NCI-H2081 (cell line): ENCODE measurements at places on chromosomes 2 and 18.
A peak's percentile ranks its signal among the peaks of the same experiment; 100 is the strongest.

GRCh38 chr2:173059971-173060461, 15.6 kb upstream of the MAP3K20 start:
- DNase-seq, result no peak

- no peak for DNase-seq
These were observed 57.2 kb downstream of the CALCRL start for GRCh38 chr2:187390891-187391290.

DNA sequence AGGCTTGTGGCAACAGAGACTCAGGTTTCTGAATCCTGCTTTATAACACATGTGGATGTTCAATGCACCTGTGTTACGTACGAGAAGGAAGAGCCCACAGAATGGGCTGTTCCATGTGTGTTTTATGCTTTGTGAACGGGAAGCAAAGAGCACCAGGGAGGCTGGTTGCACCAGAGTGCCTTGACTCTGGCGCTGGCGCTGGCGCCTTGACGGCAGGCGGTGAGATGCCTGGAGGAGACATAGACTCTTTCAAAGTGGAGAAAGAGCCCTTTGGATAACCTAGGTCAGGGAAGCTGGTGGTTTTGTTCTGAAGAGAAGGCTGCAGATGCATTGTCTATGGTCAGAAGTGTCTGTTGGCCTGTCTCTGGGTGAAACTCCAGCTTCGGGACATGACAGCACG, 80.2 kb upstream of the APCDD1 start:
- DNase-seq, result no peak

DNA sequence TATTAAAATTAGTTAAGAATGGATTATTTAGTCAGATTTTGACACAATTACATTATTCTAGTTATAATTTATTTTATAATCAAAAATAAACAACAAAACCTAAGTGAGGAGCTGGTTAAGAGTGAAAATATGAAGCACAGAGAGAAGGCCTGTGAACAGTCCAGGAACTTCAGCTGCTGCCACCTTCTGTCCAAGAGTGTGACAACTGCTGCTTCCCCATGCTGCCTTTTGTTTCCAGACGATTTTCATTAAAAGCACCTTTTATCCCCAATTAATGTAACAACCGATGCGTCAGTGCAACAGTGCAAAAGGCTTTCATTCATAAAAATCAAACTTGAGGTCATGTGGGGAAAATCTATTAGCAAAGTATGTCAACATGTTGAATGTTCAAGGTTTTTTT, 363.6 kb downstream of the CTNNA2 start:
- peak; percentile 22 for DNase-seq

DNA sequence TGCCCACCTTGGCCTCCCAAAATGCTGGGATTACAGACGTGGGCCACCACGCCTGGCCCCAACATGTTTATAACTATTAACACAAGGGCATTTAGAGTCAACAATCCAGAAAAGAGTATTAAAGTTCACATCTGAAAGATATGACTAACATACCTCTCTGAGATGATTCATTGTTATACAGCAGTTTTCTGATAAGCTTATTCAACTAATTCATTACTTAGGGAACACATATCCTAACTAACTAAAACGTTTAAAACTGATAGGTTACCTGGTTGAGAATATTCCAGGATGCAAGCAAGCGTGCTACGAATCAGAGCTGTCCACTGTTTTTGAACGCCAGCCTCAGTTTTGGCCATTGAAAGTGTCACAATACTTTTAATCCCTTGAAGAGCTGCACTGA, 34.0 kb upstream of the STRN start:
- DNase-seq, result no peak

- DNase-seq, result no peak
These were observed 144.2 kb downstream of the TCF4 start for GRCh38 chr18:55443776-55444175.

DNA sequence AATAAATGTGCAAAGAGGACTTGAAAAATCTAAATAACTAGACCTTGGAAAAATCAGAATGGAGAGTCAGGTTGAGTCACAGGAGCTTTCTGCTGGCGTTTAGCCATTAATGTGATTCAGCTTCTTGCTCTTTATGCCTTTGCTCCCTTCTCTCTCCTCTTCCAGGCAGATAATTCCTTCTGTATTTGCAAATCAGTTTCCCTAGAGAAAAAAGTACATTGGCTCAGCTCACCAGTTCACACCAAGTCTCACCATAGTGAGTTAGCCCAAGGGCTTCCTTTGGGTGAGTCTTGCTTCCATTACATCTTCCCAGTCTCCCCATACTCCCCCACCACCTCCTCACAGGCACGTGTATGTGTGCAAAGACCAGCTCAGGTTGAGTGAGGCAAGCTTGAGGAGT, 73.6 kb downstream of the CYBRD1 start:
- DNase-seq, result no peak

GRCh38 chr2:67378555-67378954, 18.6 kb upstream of the ETAA1 start:
- no peak for DNase-seq

- no peak for DNase-seq
These were observed 1494.6 kb upstream of the DDX18 start for GRCh38 chr2:116319935-116320334.

DNA sequence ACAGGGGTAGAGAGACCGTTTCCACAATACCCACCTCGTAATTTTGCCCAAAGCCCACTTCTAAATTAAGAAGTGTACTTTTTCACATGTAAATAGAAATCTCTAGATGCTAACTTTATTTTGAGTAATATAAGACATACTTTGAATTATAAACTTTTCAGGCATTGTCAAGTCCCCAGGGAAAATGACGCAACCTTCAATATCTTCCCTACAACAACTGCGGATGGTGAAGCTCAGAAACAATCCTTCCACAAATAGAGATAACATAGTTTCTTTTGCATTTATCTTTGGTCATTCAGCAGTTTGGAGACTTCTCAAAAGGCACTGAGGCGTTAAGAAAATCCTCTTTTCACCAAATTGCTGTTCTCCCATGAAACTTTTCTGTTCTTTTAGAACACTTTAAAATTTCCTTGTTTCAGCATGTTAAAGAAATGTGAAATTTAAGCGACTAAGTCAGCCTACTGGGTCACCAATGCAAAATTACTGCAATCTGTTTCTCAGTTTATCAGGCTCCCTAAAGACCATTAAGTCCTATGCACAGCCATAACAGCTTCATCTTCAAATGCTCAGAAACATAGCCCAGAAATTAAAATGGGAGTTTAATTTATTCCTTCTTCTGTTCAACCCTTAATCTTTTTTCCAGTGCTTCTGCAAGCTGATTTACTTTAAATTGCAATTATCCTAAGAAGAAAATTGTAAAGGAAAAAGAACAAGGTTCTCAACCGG, 118.3 kb upstream of the DNAJC10 start:
- DNase-seq, result no peak

DNA sequence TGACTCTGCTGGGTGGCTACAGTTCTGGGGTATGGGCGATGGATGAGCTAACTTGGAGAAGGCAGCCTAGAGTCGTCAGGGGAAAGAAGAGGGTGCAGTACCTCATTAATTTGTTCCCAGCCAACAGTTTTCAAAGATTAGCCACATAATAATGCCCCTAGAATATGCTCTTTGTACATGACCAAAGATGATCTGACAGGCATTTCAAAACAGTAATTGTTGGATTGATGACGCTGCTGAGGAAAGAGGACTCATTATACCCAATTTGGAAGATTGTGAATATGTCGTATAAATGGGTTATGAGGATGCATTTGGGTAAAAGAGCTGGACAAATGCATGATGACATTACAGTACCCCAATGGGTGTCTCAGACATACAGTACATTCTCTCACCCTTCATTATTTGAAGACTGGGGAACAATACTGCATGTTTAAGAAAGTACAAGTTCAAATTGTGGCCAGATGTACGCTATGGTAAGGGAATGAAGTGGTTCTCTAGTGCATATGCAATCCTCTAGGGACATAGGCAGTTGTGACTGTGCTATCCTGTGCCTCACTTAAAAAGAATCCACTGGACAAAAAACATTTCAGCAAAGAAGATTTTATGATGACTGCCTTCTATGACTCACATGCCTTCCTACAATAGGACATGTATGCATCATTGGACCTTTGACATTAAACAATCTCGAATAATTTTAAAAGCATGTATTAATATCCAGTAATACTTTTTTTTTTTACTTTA, 233.2 kb downstream of the CNTNAP5 start:
- no peak for DNase-seq

GRCh38 chr2:86022661-86023365, 82.9 kb downstream of the POLR1A start:
- DNase-seq, result no peak

DNA sequence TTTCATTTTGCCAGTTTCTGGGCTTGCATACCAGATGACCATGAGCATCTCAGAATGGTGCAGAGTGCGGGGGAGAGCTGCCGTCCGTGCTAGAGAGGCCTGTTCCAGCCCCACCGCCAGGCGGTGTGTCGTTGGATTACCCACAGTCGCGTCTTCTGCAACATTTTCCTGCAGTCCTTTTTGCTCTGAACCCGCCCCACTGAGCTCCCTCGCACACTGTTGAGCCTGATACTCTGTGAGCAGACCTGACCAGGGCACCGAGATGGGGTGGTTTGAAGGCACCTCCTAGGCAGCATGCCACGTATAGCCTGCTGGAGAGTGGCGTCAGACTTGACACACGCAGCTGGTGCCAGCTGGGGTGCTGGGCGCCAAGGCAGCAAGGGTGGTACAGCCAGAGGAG, 18.1 kb downstream of the PPP1R7 start:
- no peak for DNase-seq

- no peak for DNase-seq
These were observed 33.5 kb downstream of the LGALSL start for GRCh38 chr2:64487256-64488049.

DNA sequence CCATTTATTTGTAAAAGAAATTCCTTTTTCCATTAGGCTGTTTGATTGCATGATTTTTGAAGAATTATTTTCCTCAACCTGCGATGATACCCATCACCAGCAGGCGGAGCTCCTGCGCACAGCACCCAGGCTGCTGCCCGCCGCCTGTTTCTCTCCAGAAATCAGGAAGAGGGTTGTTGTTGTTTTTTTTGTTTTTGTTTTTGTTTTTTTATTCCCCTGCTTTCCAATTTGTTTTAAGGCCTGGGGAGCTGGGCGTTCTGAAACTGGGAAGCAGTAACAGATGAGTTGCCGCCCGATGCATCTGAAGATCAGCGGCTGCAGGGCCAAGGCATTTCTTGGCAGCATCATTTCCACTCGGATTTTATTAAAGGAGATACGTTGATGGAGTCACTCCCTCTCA, 132.1 kb downstream of the MBP start:
- DNase-seq, result peak; percentile 26

DNA sequence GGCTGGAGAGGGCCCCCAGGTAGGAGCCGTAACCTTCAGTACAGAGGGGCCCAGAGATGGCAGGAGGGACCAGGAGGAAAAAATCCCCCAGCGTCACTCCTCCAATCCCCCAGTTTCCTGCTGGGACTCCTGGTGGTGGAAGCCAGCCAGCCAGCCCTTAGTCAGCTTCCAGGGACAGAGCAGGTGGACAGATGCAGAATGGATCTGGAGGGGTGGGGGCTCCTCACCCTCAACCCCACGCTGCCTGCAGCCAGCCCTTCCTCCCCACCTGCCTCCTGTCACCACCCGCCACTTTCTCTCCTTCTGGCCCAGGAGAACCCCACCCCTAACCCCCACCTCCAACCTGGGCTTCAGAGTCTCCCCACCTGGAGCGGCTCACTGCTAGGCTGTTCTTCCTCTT, 21.1 kb downstream of the EMX1 start:
- DNase-seq, result no peak

GRCh38 chr2:67840460-67841068, 222.2 kb downstream of the C1D start:
- peak; percentile 66 for DNase-seq

DNA sequence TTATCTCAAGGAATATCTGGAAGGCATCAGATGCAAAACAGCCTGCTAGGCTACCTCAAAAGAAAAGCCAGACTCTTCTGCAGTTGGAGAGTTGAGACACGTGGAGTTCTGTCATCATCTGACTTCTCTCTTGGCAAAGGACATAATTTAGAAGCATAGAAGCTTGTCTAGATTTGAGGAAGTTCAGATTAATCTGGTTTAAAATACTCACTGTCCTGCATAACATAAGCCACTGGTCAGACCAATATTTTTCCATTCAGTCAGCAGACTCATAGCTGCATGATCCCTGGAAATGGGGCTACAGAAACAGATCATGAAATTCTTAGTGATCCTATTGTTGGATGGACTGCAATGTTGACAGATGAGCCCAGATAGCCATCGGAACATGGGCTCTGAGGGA, 349.0 kb downstream of the TXNL1 start:
- DNase-seq, result no peak

DNA sequence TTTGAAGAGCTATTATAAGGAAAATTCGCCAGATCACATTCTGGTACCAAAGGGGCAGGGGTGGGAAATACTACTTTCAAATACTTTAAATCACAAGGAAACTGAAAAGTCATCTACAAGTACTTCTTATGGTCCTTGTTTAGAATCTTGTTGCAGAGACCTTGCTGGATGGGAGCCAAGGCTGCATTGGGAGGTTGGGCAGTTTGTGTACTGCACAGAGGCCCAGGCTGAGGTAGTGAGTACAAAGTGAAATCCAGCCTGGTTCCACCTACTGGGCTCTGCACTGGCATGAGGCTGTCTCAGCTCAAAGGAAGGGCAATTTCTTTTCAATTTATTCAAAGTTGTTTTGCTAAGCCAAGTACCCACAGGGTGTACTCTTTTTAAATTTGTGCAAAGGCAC, 140.3 kb upstream of the DLX2 start:
- no peak for DNase-seq

- DNase-seq, result no peak
These were observed 191.8 kb downstream of the LPIN1 start for GRCh38 chr2:11938196-11938595.

GRCh38 chr2:172381275-172382027, 45.9 kb upstream of the ITGA6 start:
- no peak for DNase-seq

GRCh38 chr2:120552800-120553481, 182.7 kb upstream of the GLI2 start:
- DNase-seq, result no peak

GRCh38 chr2:227351639-227352038, 26.6 kb downstream of the MFF start:
- DNase-seq, result no peak

GRCh38 chr2:26626606-26627005, 14.6 kb downstream of the CIB4 start:
- no peak for DNase-seq

- DNase-seq, result peak; percentile 15
These were observed 210.1 kb downstream of the WDR7 start for GRCh38 chr18:56861244-56861643.

GRCh38 chr18:9643549-9643948, 29.2 kb upstream of the PPP4R1 start:
- no peak for DNase-seq

GRCh38 chr18:23401400-23402347, 51.4 kb upstream of the RIOK3 start:
- peak; percentile 50 for DNase-seq

- DNase-seq, result no peak
These were observed 417.4 kb downstream of the TNS1 start for GRCh38 chr2:217585362-217585761.

GRCh38 chr2:67039058-67039457, 358.1 kb upstream of the ETAA1 start:
- no peak for DNase-seq

DNA sequence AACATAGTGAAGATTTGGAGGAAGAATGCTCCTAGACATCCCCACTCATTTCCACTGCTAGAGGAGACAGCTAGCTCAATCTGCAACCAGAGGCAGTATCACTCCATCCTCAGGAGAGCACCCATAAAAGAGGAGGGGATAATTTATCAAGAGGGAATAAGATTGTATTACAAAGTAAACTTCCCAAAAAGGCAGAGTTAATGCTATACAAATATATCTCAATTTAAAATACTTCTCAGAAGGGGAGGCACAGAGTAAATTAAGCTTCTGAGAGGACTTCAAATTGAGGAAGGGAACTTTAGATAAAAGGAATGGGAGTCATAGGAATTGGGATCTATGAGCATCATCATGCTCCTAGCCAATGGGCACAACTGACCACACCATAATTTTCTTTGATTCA, 29.1 kb downstream of the EXOC6B start:
- no peak for DNase-seq
